ENCODE measurements at places on chromosomes 7 and 10.

- DNase-seq: no peak
These were observed 786.9 kb upstream of the IGFBP3 start for GRCh38 chr7:46707973-46708372.

- no peak for DNase-seq
These were observed 141.7 kb downstream of the AUTS2 start for GRCh38 chr7:69739931-69740431.

DNA sequence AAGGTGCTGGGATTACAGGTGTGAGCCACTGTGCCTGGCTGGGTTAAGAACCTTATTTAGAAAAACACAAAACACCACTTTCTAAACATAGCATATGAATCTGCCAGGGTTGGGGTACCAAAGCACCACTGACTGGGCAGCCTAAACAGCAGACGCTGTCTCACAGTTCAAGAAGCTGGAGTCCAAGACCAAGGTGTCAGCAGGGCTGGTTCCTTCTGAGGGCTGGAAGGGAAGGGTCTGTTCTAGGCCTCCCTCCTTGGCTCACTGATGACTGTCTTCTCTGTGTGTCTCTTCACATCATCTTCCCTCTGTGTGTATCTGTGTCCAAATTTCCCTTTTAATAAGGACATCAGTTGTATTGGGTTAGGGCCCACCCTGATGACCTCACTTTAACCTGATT, 49.6 kb downstream of the HIPK2 start:
- DNase-seq: no peak

- no peak for DNase-seq
These were observed 37.5 kb downstream of the CNNM1 start for GRCh38 chr10:99366666-99367065.

GRCh38 chr10:126104767-126105166, 208.4 kb downstream of the FANK1 start:
- no peak for DNase-seq

GRCh38 chr10:117167346-117167788, 29.3 kb upstream of the VAX1 start:
- DNase-seq: no peak

DNA sequence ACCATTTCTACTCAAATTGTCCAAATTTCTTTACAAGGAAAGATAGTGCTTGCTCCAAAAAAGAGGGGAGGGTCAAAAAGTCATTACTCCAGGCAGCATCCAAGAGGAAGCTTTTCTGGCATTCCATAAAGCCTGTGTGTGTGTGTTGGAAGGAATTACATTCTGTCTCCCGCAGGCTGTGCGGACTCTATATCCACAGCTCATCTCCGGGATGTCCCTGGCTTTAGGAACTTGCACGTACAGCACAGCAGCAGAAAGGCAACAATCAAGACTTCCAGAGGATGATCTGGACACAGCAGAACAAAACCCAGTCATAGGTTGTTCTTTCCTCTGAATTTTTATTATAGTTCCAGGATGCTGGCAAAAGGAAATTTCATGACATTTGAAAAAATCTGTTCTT, 94.8 kb downstream of the ITIH5 start:
- no peak for DNase-seq

DNA sequence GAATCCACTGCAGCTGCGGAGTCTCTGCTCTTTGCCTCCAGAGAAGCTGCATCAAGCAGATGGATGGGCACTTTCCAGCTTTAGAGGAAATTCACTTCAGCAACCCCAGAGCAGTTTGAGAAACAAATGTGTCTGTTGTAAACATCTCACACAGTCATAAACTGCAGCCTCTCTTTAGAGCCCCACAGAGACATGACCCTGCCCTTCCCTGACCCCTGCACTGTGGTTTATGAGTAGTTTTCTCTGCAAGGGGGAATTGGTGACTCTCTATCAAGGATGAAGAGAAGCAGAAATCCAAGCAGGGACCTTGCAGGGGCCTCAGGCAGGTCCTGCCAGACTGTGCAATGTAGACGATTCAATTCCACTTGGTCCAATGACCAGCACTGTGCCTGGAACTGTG, 160.2 kb downstream of the SH2D4B start:
- no peak for DNase-seq

DNA sequence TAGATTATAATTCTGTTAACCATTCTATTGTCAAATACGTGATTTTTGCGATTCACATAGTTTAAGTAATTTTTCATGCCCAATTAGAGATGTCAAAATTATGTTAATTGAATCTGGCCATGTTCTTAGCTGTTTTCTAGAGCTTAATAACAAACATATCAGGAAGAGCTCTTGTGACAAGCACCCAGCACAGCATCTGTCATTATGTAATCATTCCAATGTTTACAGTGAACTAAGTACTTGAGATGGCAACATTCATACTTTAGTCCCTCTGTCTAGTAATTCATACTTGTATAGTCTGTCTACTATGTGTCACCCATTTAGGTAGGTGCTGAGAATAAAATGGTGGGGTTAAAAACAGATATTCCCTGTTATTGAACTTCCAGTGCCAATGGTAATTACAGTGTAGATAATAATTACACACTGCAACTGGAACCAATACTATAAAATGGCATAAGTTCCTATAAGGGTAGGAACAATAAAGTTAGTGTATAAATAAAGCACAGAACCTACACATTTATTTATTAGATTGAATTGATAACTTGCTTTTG, 55.2 kb downstream of the ZEB1 start:
- DNase-seq: no peak

DNA sequence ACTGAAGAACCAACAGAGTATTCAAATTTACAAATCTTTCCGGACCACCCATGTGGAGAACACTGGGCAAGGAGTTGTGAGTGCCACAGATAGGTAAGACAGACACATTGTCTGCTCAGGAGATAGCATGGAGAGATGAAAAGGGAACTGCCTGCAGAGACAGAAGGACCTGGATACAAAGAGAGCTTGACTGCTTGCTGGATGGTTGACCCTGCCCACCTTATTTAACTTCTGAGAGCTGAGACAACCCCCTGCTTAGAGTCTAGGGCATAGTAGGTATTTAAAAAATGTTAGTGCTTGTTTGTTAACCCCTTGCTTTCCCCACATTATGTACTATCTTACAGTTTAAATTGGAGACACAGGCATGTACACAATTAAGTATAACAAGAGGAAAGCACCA, 314.1 kb downstream of the THSD7A start:
- no peak for DNase-seq
